ENCODE measurements at places on chromosomes 2 and 18.

- peak; percentile 44 for DNase-seq
Measured at GRCh38 chr2:70916291-70916690, 19.4 kb upstream of the ATP6V1B1 start.

DNA sequence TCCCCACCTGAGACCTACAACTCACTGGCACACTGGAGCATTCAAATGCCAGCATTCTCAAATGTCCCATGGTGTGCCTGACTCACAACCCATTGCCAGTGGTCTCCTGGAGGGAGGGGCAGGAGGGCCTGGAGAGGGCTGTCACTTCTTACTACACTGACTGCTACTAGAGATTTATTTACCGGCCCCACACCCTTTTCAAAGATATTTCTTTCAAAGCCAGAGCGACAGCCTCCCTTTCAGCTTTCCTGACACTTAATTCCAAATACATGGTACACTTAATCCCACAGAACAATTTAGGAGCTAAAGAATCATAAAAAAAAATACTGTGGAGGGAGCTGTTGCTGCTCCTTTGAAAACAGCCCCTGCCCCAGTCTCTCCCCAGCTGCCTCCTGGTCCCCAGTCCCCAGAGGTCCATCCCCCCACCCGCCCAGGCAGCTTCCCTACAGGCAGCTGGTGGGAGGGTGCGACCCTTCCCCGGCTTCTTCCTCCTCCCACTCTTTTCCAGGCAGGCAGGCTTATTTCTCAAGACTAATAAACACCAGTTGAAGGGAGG is 129.1 kb upstream of the SMAD2 start:
- no peak for DNase-seq

DNA sequence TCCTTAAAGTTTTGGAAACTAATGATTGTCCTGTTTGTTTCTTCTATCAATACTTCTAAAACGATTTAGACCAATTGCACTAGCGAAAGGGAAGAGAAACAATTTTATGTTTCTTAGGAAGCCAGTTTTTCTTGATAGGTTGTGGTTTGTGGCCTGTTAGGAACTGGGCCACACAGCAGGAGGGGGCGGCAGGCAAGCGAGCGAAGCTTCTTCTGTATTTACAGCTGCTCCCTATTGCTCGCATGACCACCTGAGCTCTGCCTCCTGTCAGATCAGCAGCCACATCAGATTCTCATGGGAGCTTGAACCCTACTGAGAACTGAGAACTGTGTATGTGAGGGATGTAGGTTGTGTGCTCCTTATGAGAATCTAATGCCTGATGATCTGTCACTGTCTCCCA is 201.5 kb upstream of the PXDN start:
- no peak for DNase-seq

DNA sequence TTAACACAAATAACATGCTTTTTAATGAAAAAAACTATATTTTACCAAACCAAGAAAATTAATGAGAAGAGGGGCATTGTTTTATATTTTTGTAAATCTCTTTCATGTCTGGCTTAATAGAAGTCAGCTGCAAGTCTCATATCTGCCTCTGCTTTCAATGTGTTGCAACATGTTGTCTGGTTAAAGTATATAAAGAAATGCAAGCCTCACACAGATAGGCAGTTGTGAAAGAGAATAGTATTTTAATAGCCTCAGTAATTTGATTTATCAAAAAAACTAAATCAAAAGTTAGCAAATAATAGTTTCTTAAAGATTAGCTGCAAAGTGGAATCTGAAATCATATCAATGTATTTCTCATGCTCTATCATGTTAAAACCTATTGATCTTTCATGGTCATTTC is 52.9 kb upstream of the NCOA1 start:
- DNase-seq: peak; percentile 27

- DNase-seq: no peak
Measured at GRCh38 chr2:47007223-47007825, 91.7 kb upstream of the MCFD2 start.

- DNase-seq: no peak
Measured at GRCh38 chr2:95323347-95324155, 26.4 kb downstream of the KCNIP3 start.

DNA sequence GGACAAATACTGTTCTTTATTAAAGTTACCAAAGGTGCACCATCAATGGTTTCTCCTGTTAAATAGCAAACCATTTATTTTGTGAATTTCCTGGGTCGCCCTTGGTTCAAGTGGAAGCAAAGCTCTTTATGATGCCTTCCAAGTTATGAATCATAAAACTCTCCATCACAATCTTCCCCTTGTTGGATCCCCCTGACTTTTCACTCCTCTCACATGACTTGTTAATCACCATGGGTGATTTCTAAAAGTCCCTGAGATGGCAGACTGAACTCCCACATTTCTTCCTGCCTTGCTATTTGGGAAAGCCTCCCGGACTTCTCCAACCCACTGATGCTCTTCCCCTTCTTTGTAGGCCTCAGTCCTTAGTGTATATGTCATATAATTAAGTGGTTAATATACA is 176.0 kb downstream of the THADA start:
- no peak for DNase-seq

GRCh38 chr18:32405588-32405987 is 65.1 kb downstream of the GAREM1 start:
- DNase-seq: no peak

GRCh38 chr2:109638795-109639194 is 24.6 kb downstream of the SOWAHC start:
- no peak for DNase-seq

DNA sequence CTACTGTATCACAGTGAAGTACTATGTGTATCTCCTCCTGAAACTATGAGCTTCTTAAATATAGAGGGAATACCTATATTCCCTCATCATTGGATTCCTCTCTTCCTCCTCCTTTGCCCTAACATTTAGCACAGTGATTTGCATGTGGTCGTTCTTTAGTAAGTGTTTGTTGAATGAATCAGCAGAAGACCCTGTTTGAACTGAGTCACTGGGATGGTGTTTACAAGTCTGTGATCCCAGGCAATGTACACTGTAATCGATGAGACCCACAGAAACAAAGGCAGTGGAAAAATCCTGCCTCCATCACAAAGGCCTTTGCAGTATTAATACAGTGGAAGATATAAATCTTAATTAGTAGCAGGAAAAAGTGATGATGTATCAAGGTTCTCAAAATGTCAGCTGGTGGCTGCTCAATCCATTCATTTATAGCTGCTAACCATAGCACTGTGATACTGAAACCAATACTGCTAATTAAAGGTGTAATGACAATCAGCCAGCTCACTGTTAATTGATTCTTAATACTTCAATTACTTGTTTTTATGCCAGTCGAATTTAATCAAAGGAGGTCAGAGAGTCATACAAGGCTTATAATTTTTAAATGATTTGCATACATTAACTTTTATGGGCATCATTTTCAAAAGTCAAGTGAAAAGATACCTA is 20.8 kb upstream of the MYO3B start:
- DNase-seq: no peak

- peak; percentile 90 for DNase-seq
Measured at GRCh38 chr2:172103471-172104272, 972 bp upstream of the DLX2 start.

DNA sequence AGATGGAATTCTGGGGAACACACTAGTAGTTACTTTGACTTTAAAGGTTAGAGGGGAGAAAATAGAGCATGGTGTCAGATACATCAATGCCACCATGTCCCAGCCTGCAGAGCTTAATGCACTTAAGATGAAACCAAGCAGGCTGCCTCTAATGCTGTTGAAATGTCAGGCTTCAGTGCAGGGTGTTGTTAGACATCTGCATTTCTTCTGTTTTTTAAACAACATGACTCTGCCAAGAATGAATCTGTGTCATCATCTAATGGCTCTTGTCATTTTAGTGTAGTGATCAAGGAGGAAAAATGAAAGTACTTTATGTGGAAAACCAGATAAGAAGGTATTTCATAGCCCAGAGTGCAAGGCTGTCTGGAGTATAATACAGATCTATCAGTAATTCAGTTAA is 29.9 kb downstream of the LYPD1 start:
- no peak for DNase-seq

DNA sequence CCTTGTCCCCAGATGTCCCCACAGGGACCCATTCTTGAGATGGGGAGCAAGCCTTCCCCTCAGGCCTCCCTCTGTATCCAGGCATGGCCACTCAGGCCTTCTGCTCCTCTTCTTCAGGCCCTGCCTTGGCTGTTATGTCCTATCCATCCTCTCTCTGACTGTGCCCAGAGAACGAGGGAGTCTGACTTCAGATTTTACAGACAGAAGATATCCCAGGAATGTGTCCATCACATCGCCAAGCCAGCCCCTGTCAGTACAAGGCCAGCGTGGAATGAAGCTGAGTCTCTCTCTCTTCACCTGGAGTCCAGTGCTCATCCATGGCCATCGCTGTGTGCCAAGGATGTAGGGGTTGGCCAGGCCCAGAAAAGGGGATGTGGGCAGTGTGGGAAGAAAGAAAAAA is 57.6 kb downstream of the SDC1 start:
- no peak for DNase-seq

GRCh38 chr18:63410792-63411191 is 11.5 kb downstream of the VPS4B start:
- DNase-seq: peak; percentile 33
